ENCODE measurements at places on chromosomes 7 and 10.

DNA sequence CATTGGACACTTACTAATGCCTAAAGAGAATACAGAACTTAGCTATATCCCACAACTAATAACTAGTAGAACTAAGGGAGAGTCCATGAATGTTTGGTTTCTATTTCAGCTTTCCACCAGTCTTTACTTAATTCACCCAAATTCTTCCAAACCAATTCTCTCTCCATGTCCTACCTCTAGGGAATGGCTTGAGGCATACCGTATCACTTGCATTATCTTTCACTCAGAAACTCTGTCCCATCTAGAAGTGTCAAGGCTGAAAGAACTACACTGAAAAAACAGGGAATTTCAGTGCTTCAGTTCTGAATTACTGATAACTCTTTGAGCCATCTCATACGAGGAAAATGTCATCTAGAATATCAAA, 758 bp downstream of the TMEM168 start:
- DNase-seq = no peak

GRCh38 chr7:30697719-30698460, 15.6 kb upstream of the CRHR2 start:
- no peak for DNase-seq

- DNase-seq = no peak
Measured at GRCh38 chr7:129370812-129371211, 63.4 kb upstream of the STRIP2 start.

DNA sequence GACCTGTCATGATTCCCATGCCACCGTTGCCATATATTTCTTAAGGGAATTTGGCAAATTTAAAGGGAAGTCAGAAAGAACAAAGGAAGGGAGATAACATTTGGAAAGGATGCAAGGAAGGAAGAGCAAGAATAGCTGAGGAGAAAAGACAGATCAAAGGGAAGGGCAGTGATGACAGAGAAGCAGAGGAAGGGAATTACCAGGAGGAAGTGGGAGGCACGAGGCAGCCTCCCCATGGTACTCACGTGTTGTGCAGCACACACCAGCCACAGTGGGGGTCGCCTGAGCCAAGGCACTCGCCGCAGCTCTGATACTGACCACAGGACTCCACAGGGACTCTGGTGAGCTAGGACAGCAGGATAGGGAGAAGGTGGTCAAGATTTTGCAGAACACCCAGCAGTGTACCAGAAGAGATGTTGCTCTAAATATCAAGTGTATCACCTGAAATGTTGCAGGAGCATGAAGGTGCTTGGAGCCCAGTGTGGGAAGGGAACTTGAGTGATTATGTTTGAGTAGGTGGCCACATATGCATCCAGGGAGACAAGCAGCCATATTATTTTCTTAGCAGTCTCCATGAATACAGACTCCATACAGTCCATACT, 335.3 kb downstream of the PLXNA4 start:
- no peak for DNase-seq

- DNase-seq = no peak
Measured at GRCh38 chr7:139522830-139523198, 671 bp upstream of the CLEC2L start.

DNA sequence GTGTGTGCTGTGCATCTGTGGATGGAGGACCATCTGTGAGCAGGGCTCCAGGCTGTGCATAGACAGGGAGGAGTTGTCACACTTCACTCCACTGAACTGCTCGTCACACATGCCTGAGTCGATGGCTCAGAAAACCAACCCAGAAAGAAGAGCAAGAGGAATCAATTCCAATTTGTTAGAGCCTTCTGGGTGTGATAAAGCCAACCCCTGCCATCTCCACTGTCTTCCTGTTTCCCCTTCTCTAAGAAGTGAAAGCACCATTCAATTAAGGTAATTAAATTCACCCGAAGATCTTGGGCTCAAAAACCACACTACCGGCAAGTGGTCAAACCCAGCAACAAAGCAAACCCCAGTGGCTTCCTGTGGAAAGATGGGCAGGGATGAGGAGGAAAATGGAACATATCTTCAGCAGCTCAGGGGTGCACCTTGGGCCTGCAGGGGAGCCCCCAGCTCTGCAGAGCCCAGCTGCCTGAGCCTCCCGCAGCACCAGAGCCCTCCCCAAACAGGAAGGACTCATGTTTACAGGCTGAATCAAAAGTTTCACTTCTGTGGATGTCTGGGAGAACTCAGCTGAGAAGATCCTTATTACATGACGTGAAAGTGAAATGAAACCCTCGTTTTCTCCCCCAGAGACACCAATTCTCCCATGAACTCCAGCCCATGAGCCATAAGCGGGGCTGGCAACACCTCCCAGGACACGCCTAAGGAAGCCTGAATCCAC, 10.9 kb downstream of the C10orf71 start:
- no peak for DNase-seq

DNA sequence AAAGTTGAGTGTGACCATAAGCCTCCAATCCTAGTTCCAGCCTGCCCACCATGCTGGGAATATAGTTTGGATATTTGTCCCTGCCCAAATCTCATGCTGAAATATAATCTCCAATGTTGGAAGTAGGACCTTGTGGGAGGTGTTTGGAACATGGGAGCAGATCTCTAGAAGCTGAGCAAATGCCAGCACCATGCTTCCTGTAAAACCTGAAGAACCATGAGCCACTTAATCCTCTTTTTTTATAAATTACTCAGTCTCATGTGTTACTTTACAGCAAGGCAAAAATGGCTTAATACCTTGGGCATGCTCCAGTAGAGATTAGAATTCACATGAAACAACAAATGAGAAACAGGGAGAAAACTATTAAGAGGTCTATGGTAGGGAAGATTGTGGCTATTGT, 27.2 kb downstream of the STEAP1 start:
- no peak for DNase-seq

GRCh38 chr10:28396331-28396730, 93.5 kb upstream of the MPP7 start:
- DNase-seq = no peak

- no peak for DNase-seq
Measured at GRCh38 chr7:17625043-17625442, 315.3 kb downstream of the SNX13 start.

- peak; percentile 96 for DNase-seq
Measured at GRCh38 chr10:114173921-114174694, at the start of gene CCDC186. CCDC186 (minus strand) TSS chr10:114174203; CDS start chr10:114163268, 10,935 bp downstream.

- DNase-seq = no peak
Measured at GRCh38 chr7:142537760-142538159, 211.5 kb upstream of the PRSS1 start.

DNA sequence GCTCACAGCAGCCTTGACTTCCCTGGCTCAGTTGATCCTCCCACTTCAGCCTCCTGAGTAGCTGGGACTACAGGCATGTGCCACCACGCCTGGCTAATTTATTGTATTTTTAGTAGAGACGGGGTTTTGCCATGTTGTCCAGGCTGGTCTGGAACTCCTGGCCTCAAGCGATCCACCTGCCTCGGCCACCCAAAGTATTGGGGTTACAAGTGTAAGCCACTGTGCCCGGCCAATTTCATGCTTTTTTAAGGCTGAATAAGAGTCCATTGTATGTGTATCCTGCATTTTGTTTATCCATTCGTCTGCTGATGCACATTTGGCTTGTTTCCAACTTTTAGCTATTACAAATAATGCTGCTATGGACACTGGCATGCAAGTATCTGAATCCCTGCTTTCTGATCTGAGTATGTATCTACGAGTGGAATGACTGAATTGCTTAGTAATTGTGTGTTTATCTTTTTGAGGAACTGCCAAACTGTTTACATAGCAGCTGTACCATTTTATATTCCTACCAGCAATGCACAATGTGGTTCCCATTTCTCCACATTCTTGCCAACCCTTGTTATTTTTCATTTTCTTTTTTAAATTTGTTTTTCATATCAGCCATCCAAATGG, 37.3 kb upstream of the TPST1 start:
- DNase-seq = no peak

DNA sequence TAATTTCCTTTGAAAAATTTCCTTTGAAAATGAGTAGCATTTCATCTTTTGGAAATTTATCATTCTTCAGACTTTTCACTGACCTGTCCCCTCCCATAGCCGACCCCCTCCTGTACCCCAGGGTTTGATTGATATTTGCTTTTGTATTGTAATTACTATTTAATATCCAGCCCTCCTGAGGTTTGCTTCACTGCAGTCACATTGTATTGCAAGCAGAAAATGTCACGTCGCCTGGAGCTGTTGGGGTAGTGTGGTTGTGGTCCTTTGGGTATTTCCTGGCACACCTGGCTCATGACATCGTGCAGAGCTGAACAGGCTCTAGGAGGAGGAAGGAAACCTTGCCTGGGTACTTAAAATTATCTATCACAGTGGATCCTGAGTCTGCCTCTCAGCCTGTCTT, 116.1 kb downstream of the INSYN2A start:
- DNase-seq = no peak

DNA sequence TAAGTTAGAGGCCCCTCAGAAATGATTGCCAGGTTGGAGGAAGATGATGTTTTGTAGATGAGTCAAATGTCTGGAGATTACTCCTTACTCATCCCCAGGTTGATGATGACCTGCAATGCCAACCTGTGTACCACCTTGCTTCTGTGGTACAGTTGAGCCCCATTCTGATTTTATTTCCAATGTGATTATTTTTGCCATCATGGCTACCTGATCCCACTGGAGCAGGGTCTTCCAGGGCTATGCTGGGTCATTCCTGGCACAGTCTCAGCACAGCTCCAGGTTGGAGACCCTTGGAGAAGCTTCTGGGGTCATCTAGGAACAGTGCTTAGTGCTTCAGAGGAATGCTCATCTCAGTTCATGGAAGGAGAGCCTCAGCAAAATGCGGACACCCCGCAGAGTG, 34.3 kb downstream of the LRRC18 start:
- DNase-seq = no peak

DNA sequence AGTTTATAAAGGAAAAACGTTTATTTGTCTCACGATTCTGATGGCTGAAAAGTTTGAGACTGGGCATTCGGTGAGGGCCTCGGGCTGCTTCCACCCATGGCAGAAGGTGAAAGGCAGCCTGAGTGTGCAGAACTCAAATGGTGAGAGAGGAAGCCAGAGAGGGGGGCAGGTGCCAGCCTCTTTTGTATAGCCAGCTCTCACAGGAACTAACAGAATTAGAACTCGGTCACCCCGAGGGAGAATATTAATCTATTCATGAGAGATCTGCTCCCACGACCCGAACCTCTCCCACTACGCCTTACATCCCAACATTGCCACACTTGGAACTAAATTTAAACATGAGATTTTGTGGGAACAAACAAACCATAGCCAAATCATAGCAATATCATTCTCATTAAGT, 112.6 kb downstream of the ZPBP start:
- DNase-seq = no peak

DNA sequence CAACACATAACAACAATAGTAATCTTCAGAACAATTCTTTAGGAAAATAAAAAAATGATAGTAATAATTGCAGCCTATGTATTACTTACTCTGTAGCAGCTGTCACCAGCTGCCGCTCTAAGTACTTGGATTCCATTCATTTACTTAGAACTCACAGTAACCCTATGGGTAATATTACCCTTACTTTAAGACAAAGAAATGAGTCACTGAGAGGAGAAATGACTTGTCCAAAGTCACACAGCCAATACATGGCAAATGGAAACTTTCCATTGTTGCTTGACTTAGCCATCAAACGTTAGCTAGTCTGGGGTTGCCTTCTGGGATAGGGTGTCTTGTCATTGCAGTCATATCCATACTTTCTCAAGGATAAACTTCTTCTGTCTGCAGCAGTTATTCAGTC, 3.6 kb downstream of the CCNY start:
- no peak for DNase-seq

DNA sequence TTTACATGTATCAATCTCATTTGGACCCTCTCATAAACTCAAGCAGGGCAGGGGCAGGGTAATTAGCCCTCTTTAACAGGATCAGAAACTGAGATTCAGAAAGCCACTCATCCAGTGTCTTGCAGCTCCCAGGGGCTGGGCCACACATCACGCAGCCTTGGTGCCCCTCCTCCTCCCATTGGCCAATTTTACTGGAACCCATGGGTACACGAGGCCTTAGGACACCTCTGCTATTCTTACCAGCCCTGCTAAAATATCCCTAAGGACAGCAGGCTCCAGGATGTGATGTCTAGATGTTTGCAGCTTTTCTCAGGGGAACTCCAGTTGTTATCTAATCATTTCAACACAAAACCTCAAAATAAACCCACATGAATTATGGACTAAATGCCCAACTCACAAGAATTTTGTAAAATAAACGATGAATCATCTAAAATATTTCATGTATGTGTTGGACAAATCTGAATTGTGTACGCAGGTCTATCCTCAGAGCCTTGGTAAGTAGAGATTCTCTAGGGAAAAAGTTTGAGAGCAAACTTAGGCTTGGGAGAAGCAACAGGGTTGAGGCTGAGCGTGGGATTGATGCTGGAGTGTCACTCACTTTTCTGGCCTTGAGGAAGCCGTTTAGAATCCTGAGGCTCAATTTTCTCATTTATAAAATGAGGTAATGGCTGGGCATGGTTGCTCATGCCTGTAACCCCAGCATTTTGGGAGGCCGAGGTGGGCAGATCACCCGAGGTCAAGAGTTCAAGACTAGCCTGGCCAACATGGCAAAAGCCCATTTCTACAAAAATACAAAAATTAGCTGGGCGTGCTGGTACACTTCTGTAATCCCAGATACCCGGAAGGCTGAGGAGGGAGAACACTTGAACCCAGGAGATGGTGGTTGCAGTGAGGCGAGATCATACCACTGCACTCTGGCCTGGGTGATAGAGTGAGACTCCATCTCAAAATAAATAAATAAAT, 69.7 kb upstream of the TNS3 start:
- no peak for DNase-seq

DNA sequence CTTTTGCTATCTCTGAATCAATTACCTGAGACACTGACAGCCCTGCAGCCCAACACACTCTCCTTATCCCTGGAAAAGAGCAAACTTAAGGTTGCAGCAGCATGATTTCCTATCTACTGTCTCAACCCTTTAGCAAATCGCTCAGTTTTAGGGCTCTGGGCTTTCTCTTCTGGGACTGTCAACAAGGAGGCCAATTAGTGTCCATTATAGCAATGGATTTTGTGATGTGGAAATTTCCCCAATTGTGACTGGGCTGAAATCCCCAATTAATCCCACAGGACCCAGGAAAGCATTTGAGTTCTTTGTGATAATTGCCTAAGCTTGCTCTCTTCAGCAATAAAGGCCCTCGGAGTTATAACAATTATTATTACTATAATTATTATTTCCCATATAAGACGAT, 197.0 kb downstream of the ZNF438 start:
- no peak for DNase-seq

GRCh38 chr7:127745445-127745844, 93.5 kb downstream of the SND1 start:
- no peak for DNase-seq

GRCh38 chr7:34756025-34756437, 98.0 kb downstream of the NPSR1 start:
- DNase-seq = no peak

GRCh38 chr10:74342991-74343390, 192.0 kb downstream of the ADK start:
- DNase-seq = no peak

DNA sequence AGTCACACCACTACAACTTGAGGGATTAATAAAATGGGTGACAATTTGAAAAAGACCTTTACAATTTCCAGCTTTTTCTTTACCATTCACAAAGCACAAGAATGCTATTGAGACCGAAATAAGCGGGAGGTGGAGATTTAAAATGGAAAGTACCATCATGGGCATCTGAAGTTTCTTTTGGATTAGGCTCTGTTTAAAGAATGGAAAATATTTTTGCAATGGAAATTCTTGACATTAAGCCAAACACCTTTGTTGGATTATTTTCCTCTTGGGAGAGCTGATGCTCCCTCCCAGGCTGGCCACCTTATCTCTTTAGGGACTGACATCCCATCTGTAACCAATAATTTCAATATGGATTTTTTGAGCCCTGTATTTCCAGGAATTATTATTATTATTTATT, 62.5 kb downstream of the BPGM start:
- no peak for DNase-seq

Measured in stimulated activated CD8-positive, alpha-beta memory T cell treated with anti-CD3 and anti-CD28 coated beads, Interleukin-15, amount 100 ng/mL, for 4 hours (primary cell).